Stimulated activated CD4-positive, alpha-beta T cell treated with anti-CD3 and anti-CD28 coated beads, Interleukin-12 subunit alpha, Interleukin-12 subunit beta, amount 100 ng/mL, for 4 hours (primary cell): ENCODE measurements at places on chromosomes 3 and 15.

DNA sequence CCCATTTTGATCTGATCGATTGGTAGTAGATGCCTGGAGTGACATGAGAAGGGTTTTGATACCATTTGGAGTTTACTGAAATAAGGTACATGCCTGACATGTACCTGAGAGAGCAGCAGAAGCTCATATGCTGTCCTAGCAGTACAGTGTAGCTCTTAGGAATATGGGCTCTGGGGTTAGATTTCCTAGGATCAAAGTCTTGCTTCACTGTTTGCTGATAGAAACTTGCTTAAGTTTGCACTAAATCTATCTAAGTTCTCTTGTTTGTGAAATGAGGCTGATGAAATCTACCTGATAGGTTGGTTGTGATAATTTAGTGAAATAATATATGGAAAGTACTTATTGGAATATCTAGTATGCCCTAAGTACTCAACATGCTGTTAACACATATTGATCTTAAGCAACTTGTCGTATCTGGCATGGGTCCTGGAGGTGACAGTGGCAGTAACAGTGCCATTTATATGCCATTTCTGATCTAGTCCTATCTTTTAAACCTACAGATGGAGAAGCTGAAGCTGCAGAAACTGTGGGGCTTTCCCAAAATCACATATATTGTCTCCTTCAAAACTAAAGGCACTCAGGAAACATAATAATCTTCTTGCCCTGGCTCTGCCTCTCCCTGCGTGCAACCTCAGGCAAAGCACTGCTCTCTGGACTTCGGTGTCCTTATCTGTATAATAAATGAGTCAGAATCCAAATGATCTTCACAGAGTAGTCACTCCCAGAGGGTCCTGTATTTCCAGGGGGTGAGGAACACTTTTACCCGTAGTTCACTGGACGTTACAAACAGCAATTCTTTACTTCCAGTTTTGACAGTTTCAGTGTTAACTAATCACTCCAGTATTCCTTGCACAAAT, 223.6 kb upstream of the SETMAR start:
- no peak for DNase-seq

- no peak for DNase-seq
These were observed 12.6 kb downstream of the IFT57 start for GRCh38 chr3:108209579-108209978.

DNA sequence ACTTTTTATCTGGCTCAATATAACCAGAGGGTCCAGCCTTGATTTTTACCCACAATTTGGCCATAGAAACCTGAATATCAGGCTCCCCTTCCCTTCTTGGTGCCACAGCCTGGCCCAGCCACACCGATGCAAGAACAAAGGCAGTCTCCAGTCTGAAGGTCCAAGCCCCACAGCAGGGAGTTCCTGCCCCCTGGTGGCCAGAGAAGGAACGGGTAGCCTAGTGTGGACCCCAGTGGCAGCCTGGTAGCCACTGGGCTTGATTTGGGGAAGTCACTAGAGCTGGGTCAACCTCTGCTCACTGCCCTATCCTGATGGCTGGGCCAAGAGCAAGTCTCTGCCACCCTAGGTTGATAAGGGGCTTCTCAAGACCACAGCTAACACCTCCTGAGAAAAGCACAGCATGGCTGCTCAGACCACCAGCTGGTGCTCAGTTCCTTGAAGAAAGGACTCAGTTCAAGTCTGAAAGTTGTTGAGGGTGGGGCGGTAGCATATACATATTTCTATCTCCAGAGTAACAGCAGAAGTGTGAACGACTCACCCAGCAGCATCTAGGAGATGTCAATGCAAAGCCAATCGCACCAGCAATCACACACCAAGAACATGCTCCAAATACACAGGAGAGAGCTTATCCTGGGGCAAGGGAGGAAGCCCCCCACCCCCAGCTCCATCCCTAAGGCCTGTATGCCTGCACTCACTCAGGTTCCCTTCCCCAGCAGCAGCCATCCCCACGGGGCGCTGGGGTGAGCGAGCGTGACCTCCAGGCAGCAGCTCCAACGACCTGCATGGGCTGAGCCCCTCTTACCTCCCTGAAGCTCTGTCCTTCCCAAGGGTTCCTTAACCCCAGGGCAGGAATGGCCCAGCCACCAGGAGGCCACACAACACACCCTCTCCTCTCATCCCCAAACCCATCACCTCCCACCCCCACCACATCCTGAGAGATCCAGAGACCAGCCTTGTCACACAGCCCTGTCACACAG, 7.6 kb downstream of the PFKFB4 start:
- DNase-seq = peak; percentile 84

DNA sequence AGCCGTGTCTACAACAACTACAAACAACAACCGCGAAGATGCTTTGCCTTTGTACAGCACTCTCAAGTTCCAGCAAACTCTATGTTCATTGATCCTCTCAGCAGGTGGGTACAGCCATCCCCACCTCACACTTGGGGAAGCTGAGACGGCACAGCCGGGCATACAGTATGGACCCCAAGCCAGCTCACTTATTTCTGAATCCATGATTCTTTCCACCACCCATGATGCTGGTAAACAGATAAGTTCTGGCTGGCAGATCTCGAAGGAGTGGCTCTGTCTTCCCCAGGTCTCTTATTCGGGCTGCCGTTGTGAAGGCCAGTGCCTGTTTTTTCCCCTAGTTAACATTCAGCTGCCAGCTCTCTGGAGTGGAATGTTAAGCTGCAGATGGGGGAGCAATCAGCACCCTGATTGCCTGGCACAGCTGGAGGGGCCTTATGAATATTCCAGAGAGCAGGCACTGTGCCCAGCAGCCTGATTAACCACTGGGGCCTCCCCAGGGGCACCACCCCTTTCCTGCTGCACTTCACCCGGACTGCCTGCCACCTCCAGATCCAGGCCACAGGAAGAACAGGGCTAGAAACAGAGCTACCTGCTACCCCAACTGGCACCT, 73.2 kb downstream of the CORO2B start:
- DNase-seq = no peak
